ENCODE measurements at places on chromosomes 2 and 18. TPM values are rescaled to one million over a fixed set of nuclear protein-coding genes. Genes with fewer than 3 reads are reported as not detected.

Gene BCL11A
- polyA plus RNA-seq = 1.4 TPM

Gene HPCAL1
- polyA plus RNA-seq = 14.4 TPM

Gene TSPYL6
- polyA plus RNA-seq = not detected

Gene GNAL
- 0.46 TPM for polyA plus RNA-seq

Gene ARHGEF4
- polyA plus RNA-seq = 0.95 TPM

Gene PSMA8
- polyA plus RNA-seq = not detected

Gene HRH4
- 0.01 TPM for polyA plus RNA-seq

Gene SNED1
- polyA plus RNA-seq = 2.4 TPM

GRCh38 chr2:223994562-223995162 lies 37.4 kb downstream of the MRPL44 start:
- DNase-seq = no peak

- DNase-seq = no peak
These were observed 129.8 kb downstream of the HNMT start for GRCh38 chr2:138094031-138094430.

- DNase-seq = no peak
These were observed 38.3 kb downstream of the MRPL44 start for GRCh38 chr2:223995569-223995968.

- no peak for DNase-seq
These were observed 204.3 kb downstream of the DNAH7 start for GRCh38 chr2:195864316-195864715.

DNA sequence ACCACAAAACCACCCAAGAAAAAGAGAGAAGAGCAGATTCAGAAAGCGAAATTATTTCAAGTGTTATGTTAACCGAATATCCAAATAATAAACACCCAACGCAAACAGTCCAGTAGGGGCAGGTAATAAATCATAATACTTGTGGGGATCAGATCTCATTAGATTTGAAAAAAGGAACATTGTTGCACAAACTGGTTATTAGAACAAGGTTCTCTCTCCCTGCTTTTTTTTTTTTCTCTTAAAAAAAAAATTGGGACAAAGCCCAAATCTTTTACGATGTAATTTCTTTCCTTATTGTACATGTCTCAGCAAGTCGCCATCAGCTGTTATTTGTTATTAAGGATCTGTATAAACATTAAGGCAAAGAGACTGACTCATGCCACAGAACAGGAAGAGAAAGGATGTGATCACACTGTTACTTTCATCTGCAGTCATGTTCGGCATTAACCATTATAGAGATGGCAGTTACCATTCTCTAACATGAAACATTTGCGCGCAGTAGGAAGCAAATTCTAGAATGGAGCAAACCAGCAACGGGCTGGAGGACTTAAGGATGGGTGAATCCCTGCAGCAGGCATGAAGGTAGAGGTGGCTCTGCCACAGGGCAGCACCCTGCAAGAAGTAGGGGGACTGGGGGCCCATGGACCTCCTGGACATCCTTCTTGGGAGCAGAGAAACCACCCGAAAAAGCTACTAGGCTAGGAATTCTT lies 42.0 kb downstream of the EPHA4 start:
- DNase-seq = peak; percentile 63

GRCh38 chr18:31649978-31650719 lies 34.2 kb downstream of the B4GALT6 start:
- DNase-seq = no peak

DNA sequence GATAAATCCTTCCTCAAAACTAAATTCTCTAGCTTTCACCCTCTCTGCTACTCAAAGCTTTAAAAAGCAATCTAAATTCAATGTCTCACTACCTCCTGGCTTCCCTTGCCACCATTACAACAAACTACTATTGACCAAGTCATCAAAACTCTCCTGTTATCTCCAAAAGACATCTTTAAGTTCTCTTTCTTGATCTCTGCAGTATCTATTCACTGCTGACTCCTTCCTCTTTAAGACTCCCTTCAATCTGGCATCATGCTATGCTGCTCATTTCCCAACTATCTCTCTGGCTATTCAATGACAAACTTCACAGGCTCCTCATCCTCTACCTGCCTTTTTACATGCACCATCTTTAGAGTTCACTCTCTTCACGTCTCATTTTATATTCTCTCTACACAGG lies 5.9 kb downstream of the PPP3R1 start:
- DNase-seq = no peak

GRCh38 chr2:96769814-96770213 lies 9.1 kb downstream of the CNNM4 start:
- DNase-seq = no peak

- DNase-seq = no peak
These were observed 1.2 kb downstream of the ANKMY1 start for GRCh38 chr2:240556553-240557100.

GRCh38 chr2:88091943-88092342 lies 24.3 kb downstream of the SMYD1 start:
- DNase-seq = no peak

DNA sequence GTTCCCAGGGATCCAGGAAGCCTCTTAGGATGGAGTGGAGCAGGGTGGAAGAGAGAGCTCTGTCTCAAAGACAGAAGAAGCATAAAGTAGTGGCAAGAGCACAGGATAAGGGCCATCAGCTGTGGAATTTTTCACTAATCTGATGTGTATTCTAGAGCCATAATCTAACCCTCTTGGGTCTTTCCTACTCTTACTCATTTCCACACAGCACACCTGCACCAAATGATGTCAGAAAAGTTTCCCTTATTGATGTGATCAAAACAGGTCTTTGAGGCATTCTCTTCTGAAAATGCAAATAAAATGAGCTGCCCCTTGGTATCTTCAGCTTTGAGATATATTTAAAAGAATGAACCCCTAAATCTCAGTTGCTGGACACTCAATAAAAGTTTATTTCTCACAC lies 415.1 kb upstream of the CHST9 start:
- no peak for DNase-seq

- DNase-seq = no peak
These were observed 10.6 kb downstream of the IRS1 start for GRCh38 chr2:226788881-226789490.

- DNase-seq = peak; percentile 7
These were observed 68.3 kb downstream of the RIF1 start for GRCh38 chr2:151478011-151478410.

DNA sequence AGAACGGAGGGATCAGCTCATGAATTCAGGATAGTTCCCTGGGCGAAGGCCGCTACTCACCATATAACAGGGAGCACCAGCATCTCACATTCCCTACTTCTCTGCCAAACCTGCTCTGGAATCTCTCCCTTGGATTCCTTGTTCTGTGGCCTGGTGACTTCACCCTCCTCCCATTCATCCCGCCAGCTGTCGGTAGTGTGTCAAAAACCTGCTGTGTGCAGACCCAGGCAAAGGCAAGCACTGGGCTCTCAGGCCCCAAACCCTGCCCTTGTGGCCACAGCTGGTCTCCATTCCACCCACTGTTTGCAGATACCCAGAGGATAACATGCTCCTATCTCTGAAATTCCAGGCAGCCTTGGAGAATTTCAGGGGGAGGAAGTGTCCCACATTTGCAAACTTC lies 151.6 kb downstream of the CAPN13 start:
- peak; percentile 55 for DNase-seq

GRCh38 chr18:2984703-2985261 lies 28.2 kb downstream of the LPIN2 start:
- no peak for DNase-seq

DNA sequence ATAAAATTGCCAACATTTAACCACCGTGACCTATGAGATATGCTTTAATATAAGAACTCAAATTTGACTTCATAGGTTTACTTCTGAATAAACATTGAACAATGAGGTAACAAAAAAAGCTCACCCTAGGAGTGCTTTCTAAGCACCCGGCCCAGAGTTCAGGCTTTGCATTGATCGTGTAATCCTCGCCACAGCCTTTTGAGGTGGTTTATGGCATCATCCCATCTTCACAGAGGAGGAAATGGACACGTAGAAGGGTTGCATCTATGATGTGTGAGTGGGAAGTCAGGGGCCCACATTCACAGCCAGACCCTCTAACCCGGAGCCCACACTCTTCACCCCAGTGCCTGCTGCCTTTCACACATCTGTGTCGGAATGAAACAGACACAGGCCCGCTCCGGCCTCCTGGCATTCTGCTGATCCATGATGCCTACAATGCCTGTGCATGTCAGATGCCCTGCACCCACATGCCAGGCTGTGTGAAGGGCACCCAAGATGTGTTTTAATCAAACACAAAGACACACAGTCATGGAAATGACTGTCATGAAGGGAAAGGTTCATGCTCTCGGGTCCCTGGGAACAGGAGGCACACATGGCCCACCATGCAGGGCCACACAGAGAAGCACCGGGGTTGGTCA lies 48.6 kb upstream of the RPL31 start:
- DNase-seq = no peak

GRCh38 chr18:76446321-76447257 lies 48.5 kb downstream of the ZNF516 start:
- no peak for DNase-seq

DNA sequence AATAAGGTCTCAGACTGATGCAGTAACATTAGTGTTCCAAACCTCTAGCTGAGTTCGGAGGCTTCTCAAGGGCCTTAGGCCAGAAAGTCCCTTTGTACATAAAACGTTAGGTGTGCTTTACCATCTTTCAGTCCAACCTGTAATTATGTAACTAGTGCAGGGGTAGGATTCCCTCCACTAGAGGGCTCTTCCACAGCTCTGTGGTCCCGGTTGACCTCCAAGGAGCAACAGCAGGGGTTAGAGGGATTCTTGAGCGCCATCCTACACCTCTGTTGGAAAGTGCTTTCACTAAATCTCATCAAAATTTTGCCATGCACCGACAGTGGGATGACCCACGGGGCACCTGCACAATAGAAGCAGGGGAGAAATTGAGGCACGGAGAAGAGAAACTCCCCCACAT lies 155.8 kb upstream of the LRP1B start:
- DNase-seq = no peak

DNA sequence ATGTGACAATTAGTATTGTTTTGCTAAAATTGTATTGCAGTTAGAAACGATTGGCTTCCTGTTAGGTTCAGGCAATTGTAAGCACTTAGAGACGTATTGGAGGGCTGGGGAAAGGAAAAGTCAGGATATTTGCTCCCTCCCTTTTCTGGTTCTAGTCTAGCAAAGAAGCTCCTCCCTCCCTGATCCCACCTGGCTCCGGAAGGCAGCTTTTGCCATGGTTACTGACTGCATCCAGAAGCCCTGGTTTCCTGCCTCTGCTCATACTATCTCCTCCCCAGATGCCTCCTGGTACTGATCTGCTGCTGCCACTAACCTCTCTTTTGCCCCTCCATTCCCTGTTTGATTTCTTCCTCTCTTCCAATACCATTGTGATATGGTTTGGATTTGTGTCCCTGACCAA lies 275.9 kb downstream of the MREG start:
- no peak for DNase-seq

DNA sequence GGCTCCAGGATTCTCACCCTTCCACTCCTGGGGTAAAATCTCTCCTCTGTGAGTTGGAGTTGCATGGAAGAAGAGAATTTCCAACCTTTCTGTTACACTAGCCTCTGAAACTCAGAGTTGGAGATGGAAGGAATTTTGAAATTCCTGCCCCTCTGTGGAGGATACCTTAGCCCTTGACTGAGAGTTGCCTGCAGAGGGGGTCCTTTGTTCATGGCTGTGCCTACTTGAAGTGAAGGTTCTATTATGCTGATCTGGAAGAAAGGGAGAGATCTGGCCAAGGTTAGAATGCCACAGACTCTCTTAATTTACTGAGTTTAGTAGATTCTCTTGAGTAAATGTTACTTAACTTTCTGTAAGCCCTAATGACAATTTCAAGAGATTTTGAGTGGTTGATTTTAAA lies 626.6 kb upstream of the GYPC start:
- no peak for DNase-seq

DNA sequence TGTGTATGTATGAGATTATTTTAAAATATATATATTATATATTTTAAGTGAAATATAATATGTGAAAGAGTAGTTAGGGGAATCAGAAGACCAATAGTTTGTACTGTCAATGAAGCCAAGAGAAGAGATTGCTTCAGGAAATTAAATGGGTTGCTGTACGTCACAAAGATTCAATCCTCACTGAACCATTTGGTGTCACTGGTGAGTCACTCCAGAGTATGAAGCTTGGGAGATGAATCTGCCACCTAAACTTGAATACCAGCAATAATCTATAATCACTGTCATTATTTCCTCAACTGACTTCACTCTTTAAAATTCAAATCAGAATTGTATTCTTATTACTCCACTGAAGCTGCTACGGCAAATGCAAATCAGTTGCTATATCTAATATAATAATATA lies 41.9 kb upstream of the SCN9A start:
- no peak for DNase-seq

DNA sequence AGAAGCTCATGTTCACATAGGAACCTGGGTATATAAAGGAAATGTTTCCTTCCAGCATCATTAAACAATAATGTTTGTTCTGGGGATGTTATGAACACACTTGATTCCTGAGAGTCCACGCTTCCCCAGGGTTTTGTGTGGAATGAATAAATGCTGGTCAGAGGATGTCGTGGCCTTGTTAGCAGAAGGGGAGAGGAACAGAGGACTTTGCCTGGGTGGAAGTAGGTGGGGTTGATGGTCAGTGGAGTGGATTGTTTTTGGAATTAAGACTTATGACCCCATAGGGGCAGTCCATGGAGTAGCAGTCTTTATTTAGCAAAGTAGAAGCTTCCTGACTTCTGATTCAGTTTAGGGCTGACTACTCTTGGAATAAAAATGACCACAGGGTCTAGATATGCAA lies 139.6 kb downstream of the MYO1B start:
- DNase-seq = no peak

GRCh38 chr2:235966396-235966795 lies 201.8 kb downstream of the GBX2 start:
- no peak for DNase-seq

DNA sequence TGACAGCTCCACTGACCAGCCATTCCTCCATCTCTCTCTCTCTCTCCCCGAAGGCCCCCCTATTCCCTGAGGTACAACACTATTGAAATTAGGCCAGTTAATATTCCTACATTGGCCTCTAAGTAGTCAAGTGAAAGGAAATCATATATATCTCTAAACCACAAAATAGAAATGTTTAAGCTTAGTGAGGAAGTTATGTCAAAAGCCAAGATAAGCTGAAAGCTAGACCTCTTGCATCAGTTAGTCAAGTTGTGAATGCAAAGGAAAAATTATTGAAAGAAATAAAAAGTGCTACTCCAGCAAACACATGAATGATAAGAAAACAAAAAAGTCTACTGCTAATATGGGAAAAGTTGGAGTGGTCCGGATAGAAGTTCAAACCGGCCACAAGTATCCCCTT lies 301.3 kb upstream of the RBMS1 start:
- no peak for DNase-seq

DNA sequence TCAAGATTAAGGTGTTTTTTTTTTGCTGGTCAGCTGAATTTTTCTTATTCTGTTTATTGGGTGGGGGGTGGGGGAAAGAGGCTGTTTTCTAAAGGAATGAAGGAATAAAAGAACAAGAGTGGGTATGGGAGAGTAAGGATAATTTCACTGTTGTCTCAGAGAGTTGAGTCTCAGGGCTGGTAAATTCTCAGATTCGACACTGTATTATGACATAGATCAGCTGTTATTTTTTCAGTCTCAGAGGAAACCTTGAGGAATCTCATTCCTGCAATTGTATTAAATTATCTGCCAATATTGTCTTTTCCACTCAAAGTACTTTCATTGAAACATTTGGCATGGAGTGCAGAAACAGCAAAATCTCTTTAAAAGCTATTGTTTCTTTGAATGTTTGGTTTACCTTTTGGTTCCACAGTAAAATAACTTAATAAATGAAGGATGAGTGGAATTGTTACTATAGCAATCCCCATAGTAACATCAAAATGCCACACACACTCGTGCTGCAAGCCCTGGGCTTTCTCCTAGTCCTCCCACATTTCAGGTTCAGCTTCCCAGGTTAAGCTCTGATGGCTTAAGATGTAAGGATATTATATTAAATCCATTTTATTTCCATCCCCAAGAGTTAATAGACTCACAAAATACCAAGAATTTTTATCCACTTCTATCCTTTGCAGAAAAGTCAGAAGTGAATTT lies 478.7 kb upstream of the TCF4 start:
- no peak for DNase-seq

All from AG04450 (cell line).